Epithelial cell of proximal tubule (primary cell): ENCODE measurements at places on chromosomes 3 and 15. TPM values are rescaled to one million over a fixed set of nuclear protein-coding genes. Genes with fewer than 3 reads are reported as not detected.
A peak's percentile ranks its signal among the peaks of the same experiment; 100 is the strongest.

The NPAP1 gene
- total RNA-seq: 0.07 TPM in 1 of 2 replicates, not detected in the other

DNA sequence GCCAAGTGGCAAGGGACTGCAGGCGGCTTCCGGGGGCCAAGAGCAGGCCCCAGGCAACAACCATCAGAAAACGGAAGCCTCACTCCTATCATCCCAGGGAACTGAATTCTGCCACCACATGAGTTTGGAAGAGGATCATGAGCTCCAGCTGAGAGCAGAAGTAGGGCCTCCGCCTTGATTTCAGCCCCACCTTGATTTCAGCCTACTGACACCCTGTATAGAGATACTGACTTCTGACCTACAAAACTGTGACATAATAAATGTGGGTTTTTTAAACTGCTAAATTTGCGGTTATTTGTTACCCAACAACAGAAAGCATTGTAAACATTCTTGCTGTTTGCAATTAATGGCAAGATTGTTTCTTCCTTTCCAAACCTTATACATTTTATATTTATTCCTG lies 21.6 kb upstream of the RARRES1 start:
- no peak for DNase-seq

The GRAMD1C gene
- 1.6 and 8.6 TPM in 2 replicates for total RNA-seq

The WDR48 gene
- 17.3 and 29.5 TPM in 2 replicates for total RNA-seq

The FAH gene
- 20.4 and 41.4 TPM in 2 replicates for total RNA-seq

- no peak for DNase-seq
Observed at GRCh38 chr3:62940771-62941563, 65.8 kb upstream of the CADPS start.

GRCh38 chr3:136957751-136958288 lies at the start of gene IL20RB:
IL20RB (plus strand) TSS chr3:136957983; CDS start chr3:136958114, 131 bp downstream.
- no peak for DNase-seq

DNA sequence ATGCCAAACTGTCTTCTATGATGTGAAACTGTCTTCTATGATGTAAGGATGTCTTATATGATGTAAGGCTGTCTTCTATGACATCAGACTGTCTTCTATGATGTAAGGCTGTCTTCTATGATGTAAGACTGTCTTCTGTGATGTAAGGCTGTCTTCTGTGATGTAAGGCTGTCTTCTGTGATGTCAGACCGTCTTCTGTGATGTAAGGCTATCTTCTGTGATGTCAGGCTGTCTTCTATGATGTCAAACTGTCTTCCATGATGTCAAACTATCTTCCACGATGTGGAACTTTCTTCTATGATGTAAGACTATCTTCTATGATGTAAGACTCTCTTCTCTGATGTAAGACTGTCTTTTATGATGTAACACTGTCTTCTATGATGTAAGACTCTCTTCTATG lies 27.9 kb downstream of the MGLL start:
- DNase-seq: no peak

DNA sequence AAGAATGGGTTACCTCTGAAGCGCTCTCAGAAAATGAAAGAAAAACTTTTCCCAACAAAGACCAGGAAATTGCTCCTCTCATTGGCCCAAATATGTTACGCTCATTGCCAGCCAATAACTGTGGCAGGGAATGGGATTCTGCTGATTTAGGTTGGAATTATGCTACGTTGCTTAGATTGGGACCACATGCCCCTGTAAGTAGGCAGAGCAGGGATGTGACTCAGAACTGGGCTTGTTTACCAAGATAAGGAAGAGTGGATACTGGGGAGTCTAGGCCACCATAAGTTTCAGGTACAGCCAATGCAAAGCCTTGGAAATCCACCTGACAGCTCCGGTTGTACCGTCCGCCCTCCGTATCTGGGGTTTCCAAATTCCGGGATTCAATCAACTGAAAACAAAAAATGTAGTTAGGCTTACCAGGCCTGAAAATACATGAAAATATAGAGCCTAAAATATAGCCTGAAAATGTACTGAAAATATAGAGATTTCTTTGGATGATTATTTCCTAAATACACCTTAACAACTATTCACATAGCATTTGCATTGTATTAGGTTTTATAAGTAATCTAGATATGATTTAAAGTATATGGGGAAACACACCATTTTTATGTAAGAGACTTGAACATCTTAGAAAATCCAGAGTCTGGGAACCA lies 1.5 kb upstream of the TCF12 start:
- DNase-seq: no peak

GRCh38 chr3:12479919-12480427 lies 4.3 kb upstream of the TSEN2 start:
- DNase-seq: no peak

GRCh38 chr3:187999821-188000220 lies 154.1 kb upstream of the LPP start:
- DNase-seq: no peak

GRCh38 chr3:9915254-9916141 lies 1.4 kb upstream of the IL17RC start:
- no peak for DNase-seq

- DNase-seq: no peak
Observed at GRCh38 chr3:56874269-56874668, 72.5 kb upstream of the ARHGEF3 start.

DNA sequence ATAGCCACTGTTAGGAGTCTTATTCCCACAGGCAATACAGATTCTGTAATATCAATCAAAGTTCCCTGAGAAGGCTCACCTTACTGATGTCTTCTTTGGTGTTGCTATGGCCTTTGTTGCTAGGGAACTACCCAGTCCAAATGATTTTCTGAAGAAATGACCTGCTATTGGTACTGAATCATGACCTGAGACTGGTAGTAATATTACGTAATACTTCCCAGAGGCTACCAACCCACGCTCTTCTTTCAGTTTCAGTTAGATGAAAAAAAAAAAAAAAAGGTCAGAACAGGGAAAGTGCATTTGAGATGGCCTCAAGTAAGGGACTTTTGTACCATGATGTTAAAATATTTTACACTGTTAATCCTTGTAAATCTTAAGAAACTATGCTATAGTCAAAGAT lies 1092.5 kb upstream of the EPHA6 start:
- peak; percentile 48 for DNase-seq

GRCh38 chr15:83656192-83656591 lies 2.3 kb downstream of the ADAMTSL3 start:
- no peak for DNase-seq

DNA sequence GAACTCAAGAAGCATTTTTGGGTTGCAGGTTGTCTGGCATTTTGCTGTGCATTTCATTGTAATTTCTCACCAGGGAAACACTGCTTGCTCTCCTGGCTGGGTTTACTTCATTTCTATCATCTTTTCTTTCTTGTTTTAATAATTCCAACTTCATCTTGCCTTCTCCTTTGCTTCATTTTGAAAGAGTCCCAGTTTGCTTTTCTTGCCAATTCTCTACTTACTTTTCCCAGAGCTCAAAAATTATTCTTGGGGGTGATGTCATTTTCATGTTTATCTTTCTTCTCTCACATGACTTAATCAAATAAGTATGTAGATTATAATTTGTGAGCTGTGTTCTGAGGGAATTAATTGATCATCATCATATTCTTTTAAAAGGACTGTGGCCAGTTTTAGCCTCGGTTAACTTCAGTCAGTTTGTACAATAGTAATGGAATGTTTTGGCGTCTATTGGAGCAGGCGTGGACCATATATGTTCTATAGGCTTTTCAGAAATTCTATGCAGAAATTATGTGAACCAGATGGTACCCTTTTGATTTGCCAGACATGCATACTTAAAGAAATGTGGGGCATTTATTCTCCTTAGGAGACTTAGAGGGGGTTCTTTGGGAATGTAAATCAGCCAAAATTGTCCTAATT lies 30.1 kb downstream of the SH3GL3 start:
- no peak for DNase-seq

The KLF15 gene
- 0.14 TPM in 1 of 2 replicates, not detected in the other for total RNA-seq

The IL5RA gene
- not detected in 2 replicates for total RNA-seq

The CLDN18 gene
- not detected in 2 replicates for total RNA-seq

- no peak for DNase-seq
Observed at GRCh38 chr3:63914312-63914711, 2.1 kb upstream of the SCAANT1 start.

The HGD gene
- 5.9 and 18.1 TPM in 2 replicates for total RNA-seq

DNA sequence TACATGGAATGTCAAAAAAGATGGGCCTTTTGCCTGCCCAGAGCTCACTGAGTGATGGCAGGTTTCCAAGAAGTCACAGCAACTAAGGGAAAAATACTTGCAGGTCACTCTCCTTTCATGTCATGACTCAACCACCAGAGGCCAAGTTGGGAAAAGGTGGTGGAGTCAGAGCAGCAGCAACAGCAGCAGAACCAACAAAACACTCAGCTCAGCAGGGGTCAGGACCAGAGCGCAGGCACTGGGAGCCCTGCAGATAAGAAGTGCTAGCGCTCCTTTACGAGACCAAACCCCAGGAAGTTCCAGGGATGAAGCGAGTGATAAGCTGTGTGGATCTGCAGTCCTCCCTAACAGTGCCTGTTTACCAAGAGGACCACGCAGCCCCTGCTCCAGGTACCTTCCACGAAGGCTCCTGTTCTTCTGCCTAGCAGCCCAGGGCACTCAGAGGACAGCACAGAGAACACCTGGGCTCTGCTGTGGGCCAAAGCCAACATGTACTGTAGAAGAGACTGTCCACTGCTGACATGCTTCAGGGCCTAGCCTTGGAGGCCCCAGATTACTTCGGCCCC lies 26.0 kb downstream of the POC1A start:
- peak; percentile 41 for DNase-seq

DNA sequence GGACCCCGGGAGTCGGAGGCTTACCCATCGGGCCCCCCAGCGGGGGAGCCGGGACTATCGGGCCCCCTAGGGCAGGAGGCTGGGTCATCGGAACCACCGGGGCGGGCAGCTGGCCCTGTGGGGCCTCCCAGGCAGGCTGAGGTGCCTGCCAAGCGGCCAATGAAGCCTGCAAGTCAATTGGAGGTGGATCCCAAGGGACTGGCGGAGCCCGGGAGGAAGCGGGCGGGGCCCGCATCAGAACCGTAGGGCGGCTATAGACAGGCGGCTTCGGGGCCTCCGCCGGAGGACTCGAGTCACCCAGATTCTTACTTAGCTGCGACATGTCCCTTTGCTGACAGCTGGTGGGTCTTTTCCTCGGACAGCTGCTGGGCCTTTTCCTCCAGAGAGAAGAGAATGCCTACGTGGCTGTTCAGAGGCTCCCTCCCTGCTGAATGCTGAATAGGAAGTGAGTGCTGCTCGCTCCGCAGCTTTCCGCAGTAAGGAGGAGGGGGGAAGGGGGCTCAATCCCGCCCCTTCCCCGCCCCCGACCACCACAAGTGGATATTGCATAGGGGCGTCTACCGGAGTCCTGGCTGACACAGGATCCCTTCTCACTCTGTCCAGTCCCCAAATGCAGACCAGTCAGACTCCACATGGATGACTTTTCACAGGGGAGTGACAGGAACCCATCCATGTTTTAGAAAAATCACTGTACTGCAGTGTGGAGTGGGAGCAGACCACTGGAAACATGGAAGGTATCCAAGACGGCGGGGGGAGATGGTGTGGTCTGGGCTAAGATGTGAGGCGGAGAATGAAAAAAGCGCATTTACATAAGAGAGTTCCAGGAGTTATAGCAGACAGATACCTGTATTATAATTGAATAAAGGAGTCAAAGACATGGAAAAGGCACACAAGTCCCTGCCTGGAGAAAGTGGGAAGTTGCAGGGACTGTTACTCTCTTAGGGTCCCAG lies at the start of gene MAGEL2:
Gene MAGEL2, minus strand, starts transcription at position 447 of the 950 bp plus-strand sequence. Its CDS starts 125 bp downstream, at position 322.
- DNase-seq: no peak

The USP4 gene
- 6.2 and 8.7 TPM in 2 replicates for total RNA-seq

DNA sequence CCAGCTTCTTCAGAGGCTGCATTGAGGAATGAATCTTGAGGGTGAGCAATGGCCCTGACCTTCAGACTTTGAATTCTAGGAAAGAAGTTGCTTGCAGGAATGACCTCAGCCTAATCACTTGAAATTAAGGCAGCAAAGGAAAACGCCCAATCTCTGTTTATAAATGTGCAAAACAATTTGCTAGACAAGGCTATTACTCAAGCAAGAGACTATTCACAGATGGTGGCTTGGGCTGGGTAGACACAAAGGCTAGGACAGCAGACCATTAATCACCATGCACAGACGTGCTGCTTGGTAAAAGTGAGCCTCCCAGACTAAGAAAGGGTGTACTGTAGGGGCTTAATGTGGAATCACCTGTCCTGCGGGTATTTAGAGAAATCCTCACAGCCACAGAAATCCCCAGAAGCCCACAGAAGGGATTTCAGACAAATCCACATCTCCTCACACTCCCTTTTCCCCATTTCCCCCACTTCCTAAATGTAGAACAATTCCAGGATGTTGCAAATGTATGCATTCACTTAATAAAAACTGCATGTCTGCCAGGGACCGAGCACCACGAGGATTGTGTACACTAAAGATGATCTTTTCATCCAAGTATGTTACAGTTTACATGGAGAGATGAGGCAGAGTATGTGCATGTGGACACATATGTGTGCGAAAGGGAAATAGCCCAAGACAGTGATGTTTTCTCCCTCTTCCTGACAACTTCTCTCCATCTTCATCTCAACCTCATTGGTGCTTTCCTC lies 259.5 kb downstream of the THSD4 start:
- no peak for DNase-seq

The GOLGA8O gene
- 0.29 TPM in 1 of 2 replicates, not detected in the other for total RNA-seq

DNA sequence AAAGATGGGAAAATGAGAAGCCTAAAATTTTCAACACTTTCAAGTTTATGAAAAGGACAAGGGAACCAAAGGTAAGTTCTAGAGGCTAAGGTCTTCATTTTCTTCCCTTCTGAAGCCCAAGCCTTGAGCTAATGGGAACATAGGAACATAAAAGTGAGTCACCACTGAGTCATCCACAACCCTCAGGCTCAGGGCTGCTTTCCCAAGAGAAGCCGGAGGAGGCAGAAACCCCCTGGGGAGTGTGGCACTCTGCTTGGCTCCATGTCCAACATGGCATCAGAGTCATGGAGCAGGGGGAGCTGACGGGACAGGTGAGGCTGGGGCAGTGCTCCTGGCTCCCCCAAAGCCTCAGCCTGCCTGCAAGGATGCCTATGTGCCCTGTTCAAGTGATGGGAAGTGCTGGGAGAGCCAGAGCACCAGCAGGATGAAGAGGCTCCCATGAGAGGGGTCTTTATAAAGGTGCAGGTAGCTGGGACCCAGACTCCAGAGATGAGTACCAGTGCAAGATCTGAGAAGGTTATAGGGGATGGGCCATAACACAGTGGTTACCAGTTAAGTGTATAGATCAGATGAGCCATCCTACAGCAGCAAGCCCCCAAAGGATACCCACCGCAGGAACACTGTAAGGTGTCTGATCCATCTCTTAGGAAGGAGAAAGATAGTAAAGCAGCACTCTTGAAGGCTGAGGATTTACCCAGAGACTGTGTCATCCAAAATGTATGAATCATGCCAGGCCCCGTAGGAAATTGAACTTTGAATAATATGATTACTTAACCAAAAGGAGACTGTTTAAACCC lies 31.8 kb upstream of the RYR3 start:
- DNase-seq: peak; percentile 86

The RTP2 gene
- not detected in 2 replicates for total RNA-seq

- no peak for DNase-seq
Observed at GRCh38 chr3:171249245-171249644, 211.0 kb downstream of the TNIK start.
